NCI-H510A treated with DMSO at 0.1 percent for 48 hours (cell line): ENCODE measurements at places on chromosomes 1 and 21.

DNA sequence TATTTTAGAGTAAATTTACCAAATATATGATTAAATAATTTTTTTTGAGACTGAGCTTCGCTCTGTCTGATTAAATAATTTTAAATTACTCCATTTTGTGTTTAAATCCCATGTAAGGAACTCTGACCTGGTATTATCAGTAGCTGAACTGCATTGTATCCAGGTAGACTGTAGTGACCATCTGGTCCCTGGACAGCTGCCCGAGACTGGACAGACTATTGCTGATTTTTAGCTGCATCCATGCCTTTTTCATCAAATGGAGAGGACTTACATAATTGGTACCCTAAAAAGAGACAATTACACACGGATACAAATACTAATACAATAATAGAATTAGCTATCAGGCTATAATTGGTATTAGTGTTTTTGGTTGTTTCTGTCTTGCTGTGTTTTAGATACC is 20.6 kb downstream of the OLFM3 start:
- DNase-seq = no peak

DNA sequence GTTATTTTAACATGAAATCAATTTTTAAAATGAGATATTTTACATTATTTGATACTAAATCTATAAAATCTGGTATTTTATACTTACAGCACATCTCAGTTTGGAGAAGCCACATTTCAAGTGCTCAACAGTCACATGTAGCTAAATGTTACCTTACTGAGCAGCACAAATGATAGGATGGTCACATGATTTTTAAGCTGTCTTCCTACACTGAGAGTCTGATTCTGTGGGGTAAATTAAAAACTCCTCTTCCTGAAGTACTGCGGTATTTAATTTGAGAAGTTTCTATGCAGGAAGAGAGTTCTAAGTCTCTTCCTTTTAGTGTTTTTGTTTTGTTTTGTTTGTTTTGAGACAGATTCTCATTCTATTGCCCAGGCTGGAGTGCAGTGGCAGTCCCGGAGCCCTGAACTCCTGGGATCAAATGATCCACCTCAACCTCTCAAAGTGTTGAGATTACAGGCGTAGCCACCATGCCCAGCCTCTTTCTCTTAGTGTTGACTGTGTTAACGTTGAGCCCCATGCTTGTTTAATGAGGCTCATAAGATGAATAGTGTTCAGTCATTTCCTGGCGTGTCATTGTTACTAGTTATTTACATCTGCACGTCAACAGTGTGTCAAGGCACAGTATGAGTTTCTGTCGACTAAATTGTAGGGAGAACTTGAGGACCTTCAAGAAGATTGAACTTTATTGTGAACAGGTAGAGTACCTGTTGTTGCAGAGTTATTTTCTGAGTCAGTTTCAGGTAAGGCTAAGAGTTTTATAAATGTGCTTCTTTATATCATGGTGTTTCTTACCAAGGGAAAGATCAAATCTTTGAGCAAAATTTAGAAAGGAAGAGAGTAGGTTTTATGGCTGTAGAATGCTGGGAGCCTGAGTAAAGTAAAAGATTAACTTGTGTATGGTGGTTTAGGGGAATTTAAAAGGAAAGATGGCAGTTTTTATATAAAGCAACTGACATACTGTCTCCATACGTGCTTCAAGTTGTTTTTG is 3.3 kb downstream of the CNST start:
- peak; percentile 51 for DNase-seq

DNA sequence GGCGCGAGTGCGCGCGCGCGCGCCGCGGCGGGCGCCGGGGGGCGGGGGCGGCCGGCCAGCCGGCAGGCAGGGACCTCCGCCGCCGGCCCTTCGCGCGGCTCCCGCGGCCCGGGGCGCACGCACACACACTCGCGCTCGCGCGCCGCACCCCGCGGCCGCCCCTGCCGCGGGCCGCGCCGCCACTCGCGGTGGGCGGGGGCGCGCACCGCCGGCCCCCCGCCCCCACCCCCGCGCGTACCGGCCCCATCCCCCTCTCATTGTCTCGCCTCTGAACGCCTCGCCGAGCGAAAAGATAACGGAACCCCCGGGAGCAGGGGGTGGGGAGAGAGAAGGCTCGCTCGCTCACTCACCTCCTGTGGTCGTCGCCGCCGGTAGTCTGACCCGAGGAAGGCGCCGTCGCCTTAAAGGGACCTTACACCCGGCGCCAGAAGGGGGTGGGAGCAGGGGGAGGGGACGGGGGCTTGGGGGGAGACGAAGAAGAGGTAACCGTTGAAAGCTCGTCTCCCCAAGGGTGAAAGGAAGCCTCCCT is 428 bp downstream of the POGZ start:
- DNase-seq = no peak

DNA sequence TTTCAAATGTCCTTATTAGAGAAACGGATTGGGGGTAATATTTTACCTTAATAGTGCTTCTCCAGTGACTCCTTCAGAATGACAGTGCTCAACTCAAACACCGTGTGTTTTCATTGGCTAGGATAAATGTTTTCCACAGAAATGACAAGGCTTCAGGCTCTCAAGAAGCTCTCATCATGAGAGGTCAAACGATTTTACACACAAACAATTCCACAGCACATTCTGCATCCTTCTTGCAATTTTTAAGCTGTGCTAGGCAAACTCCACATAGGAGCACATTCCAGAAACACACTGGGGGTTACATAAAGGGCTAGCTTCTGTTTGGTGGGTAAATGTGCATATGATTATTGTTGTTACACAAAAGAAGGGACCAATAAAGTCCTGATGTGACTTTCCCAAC is 75.5 kb upstream of the IPO9 start:
- DNase-seq = no peak

DNA sequence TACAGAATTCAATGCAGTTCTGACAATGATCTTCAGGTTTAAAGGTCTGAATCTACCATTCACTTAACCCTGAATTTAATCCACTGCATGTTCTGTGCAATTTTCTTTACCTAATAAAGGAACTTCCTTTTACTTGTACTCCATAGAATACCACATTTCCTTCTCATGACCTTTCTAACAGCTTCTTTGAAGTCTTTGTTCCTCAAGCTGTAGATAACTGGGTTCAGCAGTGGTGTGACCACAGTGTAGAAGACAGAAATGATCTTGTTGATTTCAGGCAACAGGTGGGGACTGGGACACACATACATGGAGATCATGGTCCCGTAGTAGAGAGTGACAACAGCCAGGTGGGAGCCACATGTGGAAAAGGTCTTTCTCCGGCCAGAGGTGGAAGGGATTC is 878 bp downstream of the OR11L1 start:
- no peak for DNase-seq

GRCh38 chr1:154609398-154610380 is 1.7 kb upstream of the ADAR start:
- peak; percentile 81 for DNase-seq

DNA sequence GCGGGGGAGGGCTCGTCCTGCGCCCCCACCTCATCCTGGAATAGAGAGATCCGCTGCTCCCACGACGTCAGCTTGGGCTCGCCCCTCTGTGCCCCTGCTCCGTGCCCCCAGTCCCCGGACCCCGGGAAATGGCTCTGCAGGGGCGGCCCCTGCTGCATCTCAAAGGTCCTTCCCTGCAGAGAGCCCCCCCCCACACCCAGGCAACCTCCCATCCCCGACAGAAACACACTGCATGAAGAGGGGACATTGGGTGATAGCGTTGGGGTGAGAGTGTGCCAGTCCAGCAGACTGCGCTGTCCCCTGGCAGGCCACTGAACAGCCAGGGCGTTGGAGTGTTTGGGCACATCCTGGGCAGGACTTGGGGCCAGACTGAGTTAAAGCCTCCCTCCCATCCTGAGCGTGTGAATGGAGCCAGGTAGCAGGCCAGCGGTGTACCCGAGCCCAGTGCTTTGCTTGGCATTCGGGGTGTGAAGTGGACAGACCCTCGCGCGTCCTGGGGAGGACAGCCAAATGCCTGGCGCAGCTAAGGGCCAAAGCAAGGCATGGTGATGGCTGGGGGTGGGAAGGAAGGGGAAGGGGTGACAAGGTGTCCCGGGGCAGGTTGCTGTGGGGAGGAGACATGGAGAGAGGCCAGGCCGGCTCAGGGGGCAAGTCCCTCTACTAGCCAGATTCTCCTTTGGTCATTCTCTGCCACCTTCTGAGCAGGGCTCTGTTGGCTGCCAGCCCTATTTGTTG is 633 bp upstream of the ETNK2 start:
- no peak for DNase-seq

- no peak for DNase-seq
These were observed 556.4 kb downstream of the KIF26B start for GRCh38 chr1:245710961-245711903.

DNA sequence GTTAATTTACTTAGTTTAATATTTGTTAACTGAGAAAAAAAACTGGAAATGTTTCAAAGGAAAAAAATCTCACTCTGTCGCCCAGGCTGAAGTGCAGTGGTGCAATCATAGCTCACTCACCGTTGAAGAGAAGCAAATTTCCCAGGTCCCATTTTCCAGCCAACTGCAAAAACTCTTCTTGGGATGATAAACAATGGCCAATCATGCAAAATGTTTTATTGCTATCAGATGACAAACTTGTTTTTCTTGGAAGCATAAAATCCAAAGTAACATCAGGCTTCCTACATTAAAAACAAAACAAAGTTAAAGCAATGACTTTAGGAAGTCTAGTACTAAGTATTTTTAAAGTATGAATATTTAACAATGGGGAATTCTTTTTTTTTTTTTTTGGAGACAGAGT is 84.9 kb downstream of the LYST start:
- DNase-seq = no peak

GRCh38 chr21:44657635-44658540 is at the start of gene KRTAP12-3:
Gene KRTAP12-3, plus strand, starts transcription at chr21:44657932. Its CDS starts 48 bp downstream, at chr21:44657980.
- DNase-seq = no peak

- DNase-seq = no peak
These were observed 7.6 kb upstream of the FLG2 start for GRCh38 chr1:152367436-152367835.

DNA sequence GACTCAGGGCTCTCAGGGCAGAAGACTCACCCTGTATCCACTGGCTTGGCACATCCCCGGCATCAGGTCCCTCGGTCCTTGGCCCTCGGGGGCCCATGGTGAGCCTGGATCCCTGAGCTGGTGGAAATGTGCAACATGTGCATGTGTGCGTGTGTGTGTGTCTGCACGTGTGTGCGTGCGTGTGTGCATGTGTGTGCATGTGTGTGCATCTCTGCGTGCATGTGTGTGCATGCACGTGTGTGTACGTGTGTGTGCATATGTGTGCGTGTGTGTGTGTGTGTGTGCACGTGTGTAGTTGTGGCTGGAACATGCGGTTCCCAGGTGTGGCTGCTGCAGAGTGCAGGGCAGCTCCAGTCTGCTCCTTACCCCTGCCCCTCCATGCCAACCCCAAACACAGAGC is 51.3 kb downstream of the UMODL1 start:
- DNase-seq = no peak

DNA sequence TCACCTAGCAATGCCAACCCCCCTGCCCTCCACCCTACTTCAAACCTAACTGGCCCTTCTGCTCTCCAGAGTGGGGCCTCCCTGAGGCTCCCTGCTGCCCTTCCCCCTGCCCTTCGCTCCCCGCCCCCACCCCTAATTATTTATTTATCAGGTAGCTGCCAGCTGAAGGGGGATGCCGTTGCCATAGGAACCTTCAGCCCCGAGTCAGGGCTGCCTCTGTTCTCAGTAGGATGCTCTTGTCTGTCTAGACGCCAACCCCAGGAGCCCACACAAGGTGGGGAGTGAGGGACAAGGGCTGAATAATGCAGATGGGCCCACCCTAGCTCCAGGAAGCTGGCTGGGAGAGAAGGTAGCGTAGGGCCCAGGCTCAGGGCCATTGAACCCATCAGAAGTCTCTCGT is 41.1 kb downstream of the NKAIN1 start:
- no peak for DNase-seq

- DNase-seq = no peak
These were observed 35.2 kb upstream of the MUTYH start for GRCh38 chr1:45375104-45376090.

DNA sequence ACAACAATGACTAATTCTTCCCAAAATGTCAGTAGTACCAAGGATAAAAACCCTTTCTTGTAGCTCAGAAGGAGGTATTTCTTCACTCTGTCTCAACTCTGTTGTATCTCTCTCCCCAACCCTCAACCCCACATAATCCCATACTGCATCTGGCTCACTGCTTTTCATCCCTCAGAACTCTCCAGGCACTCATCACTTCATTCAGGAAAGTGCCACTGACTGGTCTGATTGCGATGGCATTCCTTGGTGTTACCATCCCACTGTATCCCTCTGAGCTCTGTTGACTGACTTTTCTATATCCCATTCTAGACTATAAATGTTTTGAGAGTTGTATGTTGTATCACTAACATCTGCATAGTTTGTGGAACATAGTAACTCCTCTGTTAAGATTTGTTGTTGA is 483.5 kb upstream of the ADGRL2 start:
- DNase-seq = no peak

GRCh38 chr1:178020968-178021640 is 51.2 kb upstream of the SEC16B start:
- peak; percentile 81 for DNase-seq

DNA sequence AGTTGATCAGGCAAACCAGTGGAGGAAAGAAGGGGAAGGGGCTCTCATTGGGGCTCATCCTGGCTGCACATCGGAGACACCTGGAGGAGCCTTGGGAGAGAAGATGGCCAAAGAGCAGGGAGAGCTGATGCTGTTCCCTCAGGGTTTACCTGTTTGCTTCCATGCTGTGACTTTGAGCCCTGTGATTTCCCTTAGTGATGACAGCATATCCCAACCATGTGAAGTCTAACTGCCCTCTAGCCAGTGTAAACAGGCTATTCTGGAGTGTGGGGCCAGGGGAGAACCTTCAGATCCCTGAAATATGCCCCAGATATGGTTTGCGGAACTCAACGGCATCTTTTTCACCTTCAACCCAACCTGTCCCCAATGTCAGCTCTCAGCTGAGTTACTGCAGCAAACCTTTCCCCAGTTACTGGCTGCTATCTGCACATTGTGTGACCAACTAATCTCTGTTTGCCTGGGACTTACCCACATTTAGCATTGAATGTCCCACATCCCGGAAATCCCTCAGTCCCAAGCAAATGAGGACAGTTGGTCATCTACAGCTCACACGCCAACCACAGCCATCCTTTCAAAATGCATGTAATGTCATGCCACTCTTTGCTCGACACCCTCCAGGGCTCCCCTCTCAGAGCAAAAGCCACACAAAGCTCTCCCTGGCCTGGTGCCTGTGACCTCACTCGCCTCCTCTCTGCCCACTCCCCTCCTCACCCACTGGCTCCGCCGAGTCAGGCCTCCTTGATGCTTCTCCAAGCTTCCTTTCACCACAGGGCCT is 242.3 kb downstream of the KCNJ6 start:
- no peak for DNase-seq

- DNase-seq = no peak
These were observed 121.8 kb downstream of the NTNG1 start for GRCh38 chr1:107262467-107263286.

DNA sequence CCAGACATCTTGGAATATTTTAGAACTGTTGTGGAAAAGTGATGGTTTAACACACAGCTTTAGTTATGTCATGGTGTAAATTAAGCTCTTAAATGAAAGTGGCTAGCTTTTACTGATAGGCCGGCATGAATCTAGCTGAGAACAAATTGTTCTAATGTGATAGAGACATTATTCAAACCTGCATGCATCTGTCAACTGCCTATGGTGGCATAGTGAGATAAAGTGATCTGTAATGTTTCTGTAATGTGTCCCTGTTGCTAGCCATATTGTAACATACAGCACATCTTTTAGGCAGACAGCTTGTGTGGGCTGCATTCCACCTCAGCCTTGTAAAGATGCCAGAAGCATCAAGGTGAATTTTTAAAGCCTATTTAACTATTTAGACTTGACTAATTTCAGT is 16.0 kb downstream of the LRIG2 start:
- no peak for DNase-seq

GRCh38 chr1:27787895-27788294 is 14.9 kb downstream of the STX12 start:
- no peak for DNase-seq
